Hepatocyte (in vitro differentiated cells): ENCODE measurements at places on chromosomes 2 and 18. TPM values are rescaled to one million over a fixed set of nuclear protein-coding genes. Genes with fewer than 3 reads are reported as not detected.

DNA sequence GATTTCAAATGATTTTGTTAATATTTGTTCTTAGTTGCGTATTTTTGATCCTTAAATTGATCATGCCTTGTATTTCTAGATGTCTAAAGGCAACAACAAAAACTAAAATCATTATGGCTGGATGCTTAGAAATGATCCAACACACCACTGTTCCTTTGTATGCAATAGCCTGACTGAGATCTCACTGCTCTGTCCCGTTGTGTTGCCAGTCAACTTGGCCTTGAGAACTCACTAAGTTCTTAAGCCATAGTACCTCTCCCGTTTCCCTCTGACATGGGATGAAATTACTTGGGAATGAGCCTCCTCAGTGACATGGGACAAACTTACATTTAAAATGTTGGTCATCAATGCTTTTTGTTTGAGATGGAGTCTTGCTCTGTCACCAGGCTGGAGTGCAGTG lies 222.0 kb upstream of the HS6ST1 start:
- DNase-seq, result no peak

GRCh38 chr2:216426166-216426777 lies 14.0 kb downstream of the SMARCAL1 start:
- no peak for DNase-seq

- DNase-seq, result no peak
Measured at GRCh38 chr18:49038423-49038822, 87.7 kb upstream of the SMAD7 start.

The DNAJC5G gene
- total RNA-seq, result not detected in 2 replicates

The MSTN gene
- total RNA-seq, result 0.04 and 0.17 TPM in 2 replicates

GRCh38 chr2:18149660-18150246 lies 271.3 kb downstream of the KCNS3 start:
- DNase-seq, result peak; percentile 69

The RPRM gene
- 2.1 and 3.4 TPM in 2 replicates for total RNA-seq

- no peak for DNase-seq
Measured at GRCh38 chr2:98008415-98008814, 12.7 kb upstream of the TMEM131 start.

DNA sequence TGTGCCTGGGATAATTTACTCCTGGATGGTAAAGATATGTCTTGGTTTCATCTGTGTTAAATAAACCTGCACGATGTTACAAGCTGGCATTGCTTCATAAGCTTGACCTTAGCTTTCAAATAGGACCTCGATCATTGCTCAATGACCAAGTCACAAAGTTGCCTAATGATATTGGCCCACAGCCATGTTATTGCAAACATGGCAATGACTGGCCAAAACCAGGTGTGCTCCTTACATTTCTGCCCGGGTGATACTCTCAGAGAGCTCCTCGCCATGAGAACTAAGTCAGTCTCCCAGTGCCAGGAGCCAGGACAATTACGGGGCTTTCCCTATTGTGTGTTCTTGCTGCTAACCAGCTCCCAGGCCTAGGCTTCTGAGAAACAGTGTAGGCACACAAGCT lies 72.5 kb upstream of the CYP1B1 start:
- peak; percentile 59 for DNase-seq

The CTLA4 gene
- total RNA-seq, result not detected in 2 replicates
